ENCODE measurements at places on chromosomes 13 and 19. TPM values are rescaled to one million over a fixed set of nuclear protein-coding genes. Genes with fewer than 3 reads are reported as not detected.

Gene PDE4C
- 0.10 TPM for total RNA-seq

DNA sequence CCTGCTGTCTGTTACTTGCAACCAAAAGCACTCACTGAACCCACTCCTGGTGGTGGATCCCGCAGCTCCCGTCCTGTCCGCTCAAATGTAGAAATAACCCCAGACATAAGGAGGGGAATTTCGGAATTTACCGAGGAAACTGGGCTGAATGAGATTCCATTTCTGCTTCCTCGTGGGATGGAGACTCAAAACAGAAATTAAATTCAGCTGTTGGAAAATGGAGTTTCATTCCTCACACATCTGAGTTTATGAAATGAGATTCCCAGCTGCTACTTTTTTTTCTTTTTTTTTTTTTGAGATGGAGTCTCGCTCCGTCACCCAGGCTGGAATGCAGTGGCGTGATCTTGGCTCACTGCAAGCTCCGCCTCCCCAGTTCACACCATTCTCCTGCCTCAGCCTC is 44.3 kb downstream of the COLGALT1 start:
- DNase-seq = no peak

DNA sequence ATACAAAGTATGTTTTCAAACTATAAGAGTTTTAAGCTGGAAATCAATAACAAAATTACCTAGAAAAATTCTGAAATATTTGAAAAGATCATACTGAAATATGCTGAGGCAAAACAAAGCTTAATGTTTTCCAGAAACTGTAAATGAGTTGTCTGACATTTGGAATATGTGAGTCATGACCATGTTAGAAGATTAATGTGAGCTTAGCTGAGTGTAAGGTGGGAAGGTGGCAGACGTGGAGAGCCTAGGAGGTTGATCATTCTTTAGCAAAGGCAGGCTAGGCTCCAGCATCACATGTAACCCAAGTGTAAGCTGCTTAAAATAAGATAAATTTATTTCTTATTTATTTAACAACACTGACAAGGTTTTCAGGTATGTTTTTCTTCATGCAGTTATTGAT is 2086.1 kb upstream of the PCDH20 start:
- no peak for DNase-seq

Gene SOX1
- total RNA-seq = not detected

Gene OLFM2
- 1.1 TPM for total RNA-seq

- DNase-seq = no peak
These were observed 122.5 kb downstream of the STK24 start for GRCh38 chr13:98454389-98454881.

Gene OR7D2
- 0.24 TPM for total RNA-seq

DNA sequence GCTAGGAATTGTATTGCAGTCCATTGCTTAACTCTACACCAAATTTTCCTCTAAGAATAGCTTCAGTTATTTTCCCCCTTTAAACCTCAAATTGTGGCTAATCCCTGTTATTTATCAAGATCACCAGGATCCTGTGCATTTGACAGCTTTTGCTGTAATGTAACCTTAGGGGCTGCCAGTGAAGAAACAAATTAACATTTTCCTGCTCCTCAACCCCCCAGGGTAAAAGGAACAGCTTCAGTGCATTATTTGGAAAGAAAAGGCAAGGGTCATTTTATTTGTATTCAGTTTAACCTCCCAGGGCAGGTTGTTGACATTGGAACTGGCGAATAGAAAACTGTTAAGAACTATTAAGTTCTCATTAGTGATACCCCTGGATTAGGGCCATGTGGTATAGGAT is 57.0 kb downstream of the PCDH20 start:
- no peak for DNase-seq

Gene PSG11
- not detected for total RNA-seq

DNA sequence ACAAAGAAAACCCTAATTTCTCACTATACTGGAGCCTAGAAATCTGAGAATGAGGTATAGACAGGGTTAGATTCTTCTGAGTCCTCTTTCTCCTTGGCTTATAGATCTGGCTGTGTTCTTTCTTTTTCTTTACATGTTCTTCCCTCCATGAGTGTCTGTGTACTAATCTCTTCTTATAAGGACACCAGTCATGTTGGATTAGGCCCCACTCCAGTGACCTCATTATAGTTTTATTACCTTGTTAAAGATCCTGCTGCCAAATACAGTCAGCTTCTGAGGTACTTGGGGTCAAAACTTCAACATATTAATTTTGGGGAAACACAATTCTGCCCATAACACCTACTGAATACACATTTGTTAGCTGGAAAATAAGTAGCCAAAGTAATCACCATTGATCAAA is 302.6 kb downstream of the PCDH9 start:
- no peak for DNase-seq

Gene NAPSA
- total RNA-seq = 53.3 TPM

Gene SLC25A15
- 13.0 TPM for total RNA-seq

DNA sequence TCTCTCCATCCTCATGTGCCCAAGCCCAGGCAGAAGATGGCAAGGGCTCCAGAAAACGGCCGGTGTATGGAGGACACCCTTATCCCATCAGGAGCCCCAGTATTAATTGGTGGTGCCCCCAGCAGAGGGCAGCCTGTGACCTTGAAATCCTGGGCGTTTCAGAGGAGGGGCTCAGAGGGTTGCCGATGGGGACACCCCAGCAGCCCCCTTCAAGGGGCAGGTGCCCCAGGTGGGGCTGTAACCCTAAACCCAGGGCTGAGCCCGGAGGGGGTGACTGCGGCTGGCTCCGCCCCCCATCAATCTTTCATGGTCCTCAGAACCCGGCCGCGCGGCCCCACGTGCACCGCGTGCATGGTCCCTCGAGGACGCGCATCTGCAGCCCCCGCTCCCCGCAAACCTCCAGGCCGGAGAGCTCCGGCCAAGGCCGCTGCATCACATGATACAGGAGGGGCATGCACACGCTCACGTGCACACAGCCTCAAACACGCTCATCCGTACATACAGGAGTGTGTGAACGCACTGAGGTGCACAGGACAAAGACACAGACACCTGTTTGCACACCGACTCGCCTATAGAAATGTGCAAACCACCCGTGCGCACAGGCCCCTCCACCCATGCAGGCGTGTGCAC is 949 bp downstream of the RAB3A start:
- no peak for DNase-seq

Gene CRB3
- 3.9 TPM for total RNA-seq

GRCh38 chr13:24858953-24859352 is 95.0 kb downstream of the RNF17 start:
- no peak for DNase-seq

Gene PTH2
- not detected for total RNA-seq

Gene ZNF554
- total RNA-seq = 4.3 TPM

- peak; percentile 34 for DNase-seq
These were observed 268.5 kb downstream of the MYO16 start for GRCh38 chr13:108897955-108898354.

- DNase-seq = no peak
These were observed 483.2 kb downstream of the DIAPH3 start for GRCh38 chr13:59680429-59681024.

GRCh38 chr19:24046550-24046949 is 40.4 kb upstream of the ZNF254 start:
- no peak for DNase-seq
